GM12891 (cell line): ENCODE measurements at places on chromosomes 16 and 17.

- no peak for DNase-seq
These were observed 823 bp downstream of the NBR1 start for GRCh38 chr17:43171586-43172487.

GRCh38 chr16:48279199-48279598, 31.9 kb upstream of the ABCC11 start:
- DNase-seq, result no peak

DNA sequence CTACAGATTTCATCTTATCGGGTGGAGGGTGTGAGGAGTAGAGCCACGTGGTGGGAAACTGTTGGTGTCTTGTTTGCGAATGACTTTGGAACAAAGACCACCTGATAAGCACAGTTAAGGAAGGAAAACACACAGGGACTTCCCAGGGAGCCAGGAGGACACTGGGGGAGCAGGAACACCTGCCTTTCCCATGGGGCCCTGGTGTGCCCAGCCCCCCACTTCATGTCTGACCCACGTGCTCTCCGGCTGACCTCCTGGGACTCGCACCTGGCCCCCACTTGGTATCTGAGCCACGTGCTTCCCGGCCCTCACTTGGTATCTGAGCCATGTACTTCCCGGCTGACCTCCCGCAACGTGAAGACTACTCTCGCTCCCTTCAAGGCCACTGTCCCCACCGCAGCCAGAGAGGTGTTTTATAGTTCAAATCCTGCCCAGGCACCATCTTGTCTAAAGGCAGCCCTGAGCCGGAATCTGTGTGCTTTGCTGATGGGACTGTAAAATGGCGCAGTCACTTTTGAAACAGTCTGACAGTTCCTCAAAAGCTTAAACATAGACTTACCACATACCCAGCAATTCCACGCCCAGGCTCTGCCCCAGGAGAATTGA, 5.4 kb upstream of the CSNK1D start:
- DNase-seq, result no peak

GRCh38 chr16:24318680-24319079, 62.5 kb downstream of the CACNG3 start:
- DNase-seq, result no peak

GRCh38 chr16:10514369-10515055, 65.9 kb downstream of the EMP2 start:
- no peak for DNase-seq

DNA sequence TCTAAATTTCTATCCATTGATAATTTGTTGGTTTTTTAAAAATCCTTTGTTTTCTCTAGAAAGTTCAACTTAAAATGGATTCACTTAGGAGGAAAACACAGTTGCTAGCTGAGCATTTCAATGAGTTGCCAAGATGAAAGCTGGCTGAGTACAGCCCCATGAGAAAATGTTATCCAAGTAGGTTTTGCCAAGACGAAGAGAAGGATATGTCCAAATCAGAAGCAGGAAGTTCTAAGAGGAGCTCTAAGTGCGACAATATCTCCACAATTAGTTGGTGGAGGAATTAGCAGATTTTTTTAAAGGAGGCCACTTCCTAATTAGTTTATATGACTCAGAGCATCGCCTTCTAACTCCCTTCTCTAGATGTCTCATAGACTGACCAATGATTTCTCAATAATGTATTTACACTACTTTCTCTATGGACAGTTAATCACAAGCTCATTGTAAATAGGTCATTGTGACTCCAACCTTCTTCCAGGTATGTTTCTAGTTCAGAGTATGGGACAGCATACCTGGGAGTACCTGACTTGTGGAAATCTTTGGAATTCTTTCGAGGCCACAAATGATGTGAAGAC, 873.3 kb upstream of the SOX9 start:
- no peak for DNase-seq

DNA sequence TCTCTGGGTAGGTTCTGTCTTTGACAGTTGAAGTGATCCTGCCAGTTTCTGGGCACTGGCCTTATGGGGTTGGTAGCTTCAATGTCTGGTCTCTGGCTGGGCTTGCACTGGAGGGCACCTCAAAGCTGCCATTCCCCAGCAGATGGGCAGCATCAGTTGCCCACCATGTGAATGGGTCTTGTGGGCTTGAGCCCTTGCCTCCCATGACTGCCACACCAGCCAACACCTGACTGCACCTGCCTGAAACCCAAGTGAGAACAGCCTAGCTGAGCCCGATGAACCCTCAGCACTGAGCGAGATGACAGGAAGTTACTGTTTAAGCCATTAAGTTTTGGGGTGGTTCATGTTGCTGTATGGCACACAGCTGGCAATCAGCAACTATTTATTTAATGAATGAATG, 69.1 kb upstream of the AXIN2 start:
- no peak for DNase-seq

DNA sequence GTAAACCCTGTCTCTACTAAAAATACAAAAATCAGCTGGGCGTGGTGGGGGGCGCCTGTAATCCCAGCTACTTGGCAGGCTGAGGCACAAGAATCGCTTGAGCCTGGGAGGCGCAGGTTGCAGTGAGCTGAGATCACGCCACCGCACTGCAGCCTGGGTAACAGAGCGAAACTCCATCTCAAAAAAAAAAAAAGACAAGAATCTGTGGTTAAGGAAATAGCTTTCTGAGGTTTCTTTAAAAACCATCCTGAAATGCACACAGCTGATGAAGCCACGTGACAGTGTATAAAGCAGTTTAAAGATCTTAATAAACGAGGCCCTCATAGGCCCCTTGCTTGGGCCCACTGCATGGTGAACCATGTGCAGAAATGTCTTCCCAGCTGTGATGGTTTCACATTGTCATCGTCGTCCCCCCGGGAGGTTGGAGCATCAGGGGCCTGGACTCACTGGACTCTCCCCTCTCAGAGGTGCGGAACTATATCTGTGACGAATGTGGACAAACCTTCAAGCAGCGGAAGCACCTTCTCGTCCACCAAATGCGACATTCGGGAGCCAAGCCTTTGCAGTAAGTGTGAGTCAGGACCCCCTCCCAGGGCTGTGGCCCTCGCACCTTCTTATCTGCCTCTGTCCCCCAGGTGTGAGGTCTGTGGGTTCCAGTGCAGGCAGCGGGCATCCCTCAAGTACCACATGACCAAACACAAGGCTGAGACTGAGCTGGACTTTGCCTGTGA, 16.2 kb downstream of the ZNF276 start:
- DNase-seq, result no peak

DNA sequence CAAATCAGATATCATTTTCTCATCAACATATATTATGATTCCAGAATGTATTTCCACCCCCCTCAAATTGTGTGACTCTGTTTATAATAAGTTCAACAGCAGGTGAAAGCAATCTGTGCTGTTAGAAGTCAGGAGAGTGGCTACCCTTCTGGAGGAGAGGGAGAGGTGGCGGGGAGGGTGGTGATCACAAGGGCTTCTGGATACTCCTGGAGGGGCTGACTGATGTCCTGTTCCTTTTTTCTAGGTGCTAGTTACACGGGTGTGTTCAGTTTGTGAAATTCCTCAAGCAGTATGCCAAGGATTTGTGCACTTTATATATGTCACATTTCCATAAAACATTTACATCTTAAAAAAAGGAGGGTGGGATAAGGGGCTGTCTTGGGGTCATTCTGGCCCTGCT, 119.1 kb downstream of the IRF8 start:
- DNase-seq, result no peak

DNA sequence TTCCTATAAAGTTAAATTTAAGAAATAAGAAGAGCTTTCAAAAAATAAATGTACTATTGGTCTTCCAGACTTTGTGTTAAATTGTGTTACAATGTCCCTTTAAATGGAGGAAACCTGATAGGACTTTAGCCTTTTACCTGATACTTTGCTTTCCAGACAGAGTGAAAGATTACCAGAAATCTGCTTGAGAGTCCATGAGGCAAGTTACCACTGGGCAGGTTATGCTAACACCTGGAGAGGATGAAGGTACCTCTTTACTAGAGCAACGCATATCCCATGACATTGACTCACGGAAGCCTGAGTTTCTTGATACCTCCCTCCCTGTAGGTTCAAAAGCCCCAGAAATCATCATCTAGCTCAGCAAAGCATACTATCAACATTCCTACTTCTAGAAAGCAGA, 143.9 kb upstream of the C17orf78 start:
- DNase-seq, result no peak

DNA sequence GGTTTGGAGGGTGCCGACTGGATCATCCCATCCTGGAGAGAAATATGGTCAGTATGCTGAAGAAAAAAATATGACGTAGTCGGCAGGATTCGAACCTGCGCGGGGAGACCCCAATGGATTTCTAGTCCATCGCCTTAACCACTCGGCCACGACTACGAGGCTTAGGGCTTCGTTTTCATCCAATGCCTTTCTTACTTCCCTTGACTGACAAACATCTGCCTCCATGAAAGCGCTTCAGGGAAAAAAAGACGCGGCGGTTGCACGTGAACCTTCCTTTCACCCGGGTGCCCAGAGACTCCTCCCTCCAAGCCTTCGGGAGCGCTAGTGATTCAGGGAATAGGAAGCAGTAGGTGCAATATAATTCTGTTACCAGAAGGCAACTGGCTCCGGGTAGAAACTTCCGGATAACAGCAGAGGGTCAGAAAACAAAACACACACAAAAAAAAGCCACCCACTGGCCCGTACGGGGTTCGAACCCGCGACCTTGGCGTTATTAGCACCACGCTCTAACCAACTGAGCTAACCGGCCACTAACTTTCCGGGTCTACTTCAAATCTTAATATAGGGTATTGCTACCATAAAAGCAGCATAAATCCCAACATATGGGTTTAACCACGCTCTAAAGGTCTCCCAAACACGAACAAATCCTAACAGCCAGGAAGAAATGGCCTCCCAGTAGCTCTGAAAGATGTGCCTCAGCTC, 16.3 kb upstream of the AURKB start:
- DNase-seq, result no peak

DNA sequence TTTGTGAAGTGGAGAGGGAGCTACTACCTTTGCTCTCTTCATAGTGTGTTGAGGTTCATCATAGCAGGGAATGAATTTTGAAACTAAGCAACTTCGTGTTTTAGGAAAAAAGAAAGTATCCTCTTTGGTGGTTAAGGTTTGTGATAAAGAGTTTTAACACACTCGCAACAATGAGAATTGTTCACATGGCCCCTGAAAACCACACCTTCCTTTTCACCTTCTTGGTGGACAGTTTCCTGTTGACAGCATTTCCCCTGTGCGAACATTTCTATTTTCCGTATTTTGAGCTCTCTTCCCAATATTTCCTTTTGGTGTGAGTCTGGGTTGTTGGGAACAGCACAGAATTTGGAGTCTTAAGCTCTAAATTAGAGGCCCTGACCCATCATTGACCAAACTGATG, 3.8 kb downstream of the OR4D2 start:
- no peak for DNase-seq

DNA sequence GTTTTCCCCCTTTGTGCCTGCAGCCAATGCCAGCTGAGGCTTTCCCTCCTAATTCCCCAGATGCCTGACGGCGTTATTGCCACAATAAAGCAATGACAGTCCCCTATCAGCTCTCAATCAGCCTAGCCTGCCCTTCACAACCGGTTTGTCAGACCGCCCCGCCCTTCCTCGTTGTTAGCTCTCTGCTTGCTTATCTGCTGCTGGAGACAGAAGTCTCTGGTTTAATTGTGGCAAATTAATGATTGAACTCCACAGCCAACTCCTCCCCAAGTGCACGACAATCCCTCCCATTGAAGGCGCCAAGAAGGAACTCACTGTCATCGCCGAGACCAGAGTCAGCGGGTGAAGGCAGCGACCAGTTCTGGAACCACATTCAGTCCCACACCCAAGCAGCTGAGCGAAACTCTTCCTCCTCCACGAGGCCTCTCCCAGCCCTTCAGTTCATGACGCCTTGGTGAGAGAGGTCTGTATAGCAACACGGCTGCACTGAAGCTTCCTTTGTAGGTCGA, 474.4 kb downstream of the SLC39A11 start:
- DNase-seq, result no peak

DNA sequence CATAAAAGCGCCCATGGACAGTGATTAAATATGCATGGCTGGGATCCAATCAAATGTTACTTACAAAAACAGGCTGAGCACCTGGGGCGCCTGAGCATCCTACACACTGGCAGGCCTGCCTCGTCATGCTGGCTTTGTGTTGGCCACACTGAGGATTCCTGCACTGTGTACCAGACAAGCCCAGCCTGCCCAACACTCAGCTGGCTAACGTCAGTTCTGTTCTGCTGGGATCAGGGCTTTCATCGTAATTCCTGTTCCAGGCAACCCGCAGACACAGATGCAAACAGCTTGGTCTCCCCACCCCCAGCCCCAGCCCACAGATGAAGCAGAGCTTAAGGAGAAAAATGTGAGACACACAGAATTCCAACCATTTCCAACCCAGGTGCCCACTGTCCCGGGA, 30.7 kb downstream of the PIMREG start:
- no peak for DNase-seq

- no peak for DNase-seq
These were observed 29.5 kb downstream of the CYLD start for GRCh38 chr16:50771366-50771765.

- DNase-seq, result no peak
These were observed 420.4 kb downstream of the GRIN2A start for GRCh38 chr16:9761870-9762269.

- DNase-seq, result no peak
These were observed 17.3 kb upstream of the EEF2K start for GRCh38 chr16:22188595-22189442.
